EH (cell line): ENCODE measurements at places on chromosomes 16 and 17.

GRCh38 chr17:2064520-2064971, 9.6 kb downstream of the HIC1 start:
- DNase-seq: peak; percentile 66

GRCh38 chr17:35368081-35368830, 5.2 kb downstream of the SLFN11 start:
- peak; percentile 44 for DNase-seq

GRCh38 chr17:31562376-31562840, 170.9 kb downstream of the RAB11FIP4 start:
- DNase-seq: no peak

GRCh38 chr17:31391496-31391949, at the start of gene RAB11FIP4:
TSS of gene RAB11FIP4 (plus strand) at chr17:31391675. CDS start at chr17:31391853, 178 bp downstream.
- DNase-seq: peak; percentile 20

GRCh38 chr17:32503251-32504165, 16.7 kb downstream of the CDK5R1 start:
- DNase-seq: peak; percentile 49

DNA sequence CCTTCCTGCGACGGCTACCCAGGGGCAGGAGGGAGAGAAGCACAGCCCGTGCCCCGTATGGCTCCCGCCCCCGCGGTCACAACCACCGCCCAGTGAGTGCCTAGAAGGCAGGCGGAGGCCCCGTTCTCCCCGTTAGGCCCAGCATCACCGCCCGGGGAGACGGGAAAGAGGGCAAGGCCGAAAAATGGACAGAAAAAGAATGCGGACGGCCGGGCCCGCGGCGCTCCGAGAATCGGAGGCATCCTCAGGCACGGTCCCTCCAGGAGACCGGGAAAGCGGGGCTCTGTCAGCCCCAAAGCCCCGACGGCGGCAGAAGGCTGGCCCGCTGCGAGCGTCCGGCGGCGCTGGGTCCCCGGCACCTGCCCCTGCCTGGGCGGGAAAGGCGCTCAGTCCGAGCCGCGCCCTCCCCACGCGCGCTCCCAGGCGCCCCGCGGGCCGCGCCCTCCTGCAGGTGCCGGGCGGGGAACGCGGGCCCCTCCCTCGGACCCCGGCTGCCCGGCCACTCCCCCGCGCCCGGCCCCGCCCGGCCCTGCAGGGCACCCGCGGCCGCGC, 407 bp downstream of the MCRIP1 start:
- DNase-seq: peak; percentile 36

DNA sequence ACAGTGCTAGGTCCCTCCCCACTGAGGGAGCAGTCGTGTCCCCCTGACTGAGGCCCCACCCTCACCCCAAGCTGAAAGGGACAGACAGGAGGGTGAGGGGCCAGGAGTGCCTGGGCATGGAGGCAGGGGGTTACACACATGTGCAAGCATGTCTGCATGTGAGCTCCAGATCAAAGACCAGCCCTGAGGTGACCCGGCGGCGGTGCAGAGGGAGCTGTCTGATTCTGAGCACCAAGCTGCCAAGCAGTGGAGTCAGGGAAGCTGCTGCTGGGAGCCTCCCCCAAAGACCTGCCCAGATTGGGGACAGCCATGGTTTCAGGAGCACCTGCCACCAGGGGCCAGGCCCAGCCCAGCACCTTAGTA, 5.5 kb downstream of the DLX3 start:
- no peak for DNase-seq

- peak; percentile 78 for DNase-seq
These were observed 70.1 kb downstream of the NLK start for GRCh38 chr17:28112606-28113005.

DNA sequence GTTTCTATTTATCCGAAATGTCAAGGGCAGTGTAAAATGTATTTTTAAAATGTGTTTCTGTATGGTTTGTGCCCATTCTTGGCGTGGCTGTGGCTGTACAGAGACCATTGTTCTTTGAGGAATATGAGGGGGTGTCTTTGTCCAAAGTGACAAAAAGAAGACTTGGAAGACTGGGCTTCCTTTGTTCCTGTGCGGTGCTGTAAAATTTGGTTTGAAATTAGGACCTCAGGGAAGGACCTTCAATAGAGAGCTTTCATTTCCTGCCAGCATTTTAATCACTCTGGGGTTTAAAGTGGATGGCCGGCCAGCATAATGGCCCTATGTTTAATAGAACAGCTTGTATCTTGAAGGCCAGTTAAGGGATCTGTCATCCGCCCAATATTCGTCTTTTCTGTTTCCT, 190.1 kb upstream of the TBX2 start:
- no peak for DNase-seq

DNA sequence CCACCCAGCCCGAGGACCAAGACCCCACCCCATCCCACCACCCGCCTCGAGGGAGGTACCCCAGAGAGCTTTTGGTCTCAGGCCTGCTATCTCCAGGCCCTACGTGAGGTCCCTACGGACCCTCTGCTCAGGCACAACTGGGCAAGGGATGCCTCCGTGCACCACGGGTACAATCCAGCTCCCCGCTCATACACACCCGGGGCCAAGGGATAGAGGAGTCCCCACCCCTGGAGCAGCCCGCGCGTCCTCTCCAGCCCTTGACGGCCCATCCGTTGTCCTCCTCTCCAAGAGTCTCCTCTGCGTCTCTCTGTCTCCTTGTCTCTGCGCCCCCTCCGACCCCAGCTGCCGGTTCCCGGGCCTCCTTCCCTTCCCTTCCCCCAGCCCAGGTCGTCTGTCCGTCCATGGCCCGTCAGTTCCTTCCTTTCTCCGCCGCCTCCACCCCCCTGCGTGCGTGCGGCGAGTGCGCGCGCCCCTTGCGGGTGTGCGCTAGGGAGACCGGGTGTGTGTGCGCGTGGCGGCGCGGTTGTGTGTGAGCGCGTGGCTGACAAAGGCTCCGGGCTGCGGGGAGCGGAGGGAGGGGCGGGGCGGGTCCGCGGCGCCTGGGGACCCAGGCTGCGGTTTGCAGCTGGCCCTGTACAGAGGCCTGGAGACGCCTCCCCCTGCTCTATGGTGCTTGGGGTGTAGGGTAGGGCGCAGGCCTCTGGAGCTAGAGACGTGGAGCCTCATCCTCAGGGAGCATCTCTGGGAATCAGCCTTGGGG, 930 bp downstream of the SPNS2 start:
- no peak for DNase-seq

- DNase-seq: no peak
These were observed 23.6 kb downstream of the ASIC2 start for GRCh38 chr17:33269337-33270060.

- DNase-seq: no peak
These were observed 883 bp upstream of the TAF15 start for GRCh38 chr17:35808240-35808961.

DNA sequence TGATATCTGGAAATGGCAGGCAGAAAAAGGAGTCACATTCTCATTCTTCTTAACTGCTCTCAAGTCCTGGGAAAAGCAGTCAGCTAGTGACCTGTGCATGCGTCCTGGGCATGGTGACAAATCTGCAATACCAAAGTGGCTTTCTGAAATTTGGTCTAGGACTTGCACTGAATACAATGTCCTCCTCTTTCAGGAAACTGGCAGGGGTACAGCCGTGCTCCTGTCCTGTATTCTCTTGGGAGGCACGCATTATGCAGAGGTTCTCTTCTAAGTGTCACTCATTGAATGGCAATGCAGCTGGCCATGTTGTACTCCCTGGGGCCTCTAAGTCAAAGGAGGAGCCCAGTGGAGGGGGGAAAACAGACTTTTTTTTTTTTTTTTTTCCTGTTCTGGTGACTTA, 10.6 kb downstream of the PHF12 start:
- DNase-seq: no peak

DNA sequence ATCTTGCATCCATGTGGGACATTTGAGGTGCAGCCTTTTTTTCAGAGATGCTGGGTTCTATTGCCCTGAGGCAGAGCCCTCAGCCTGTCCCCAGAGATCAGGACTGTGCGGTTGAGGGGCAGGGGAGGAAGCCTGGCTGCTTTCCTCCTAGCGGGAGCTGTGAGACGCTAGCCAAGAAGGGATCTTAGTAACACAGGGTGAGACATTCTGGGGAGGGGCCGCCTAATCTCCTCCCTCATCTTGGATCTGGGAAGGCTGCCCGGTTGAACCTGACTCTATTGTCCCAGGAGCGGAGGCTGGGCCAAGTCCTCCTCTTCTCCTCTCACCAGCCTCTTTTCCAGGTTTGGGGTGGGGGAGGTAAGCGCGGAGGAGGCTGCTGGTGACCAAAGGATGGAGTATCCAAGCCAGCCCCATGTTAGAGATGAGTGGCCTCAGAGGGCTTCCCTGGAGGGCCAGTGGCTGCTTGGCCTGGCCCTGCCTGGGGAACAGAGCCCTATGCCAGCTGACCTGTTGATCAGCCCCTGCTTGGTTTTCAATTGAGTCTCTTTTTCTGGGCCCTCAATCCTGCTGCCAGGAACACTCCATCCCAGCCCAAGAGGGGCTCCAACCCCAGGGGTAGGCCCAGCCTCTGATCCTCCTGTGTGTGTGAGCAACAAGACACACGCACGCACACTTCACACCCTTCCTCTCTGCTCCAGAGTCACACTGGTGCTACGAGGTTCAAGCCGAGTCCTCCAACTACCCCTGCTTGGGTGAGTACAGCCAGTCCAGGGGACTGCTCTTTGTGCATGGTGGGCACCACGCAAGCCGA, 5.0 kb downstream of the CA4 start:
- DNase-seq: peak; percentile 82

DNA sequence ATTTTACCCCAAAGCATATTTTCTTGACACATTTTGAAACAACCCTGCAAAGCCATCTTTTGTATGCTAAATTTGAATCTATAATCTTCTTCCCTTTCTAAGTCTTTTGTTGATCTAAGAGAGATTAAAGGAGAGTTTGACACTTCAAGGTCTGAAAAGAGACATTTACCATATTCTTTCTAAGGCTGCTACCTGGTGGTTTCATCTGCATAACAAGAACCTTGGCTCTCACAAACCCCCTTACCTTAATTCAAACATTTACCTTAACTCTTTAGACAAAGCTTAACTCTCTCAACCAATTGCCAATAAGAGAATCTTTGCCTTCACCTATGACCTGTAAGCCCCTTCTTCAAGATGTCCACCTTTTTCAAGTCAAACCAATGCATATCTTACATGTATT, 1143.6 kb downstream of the CDH11 start:
- DNase-seq: no peak

DNA sequence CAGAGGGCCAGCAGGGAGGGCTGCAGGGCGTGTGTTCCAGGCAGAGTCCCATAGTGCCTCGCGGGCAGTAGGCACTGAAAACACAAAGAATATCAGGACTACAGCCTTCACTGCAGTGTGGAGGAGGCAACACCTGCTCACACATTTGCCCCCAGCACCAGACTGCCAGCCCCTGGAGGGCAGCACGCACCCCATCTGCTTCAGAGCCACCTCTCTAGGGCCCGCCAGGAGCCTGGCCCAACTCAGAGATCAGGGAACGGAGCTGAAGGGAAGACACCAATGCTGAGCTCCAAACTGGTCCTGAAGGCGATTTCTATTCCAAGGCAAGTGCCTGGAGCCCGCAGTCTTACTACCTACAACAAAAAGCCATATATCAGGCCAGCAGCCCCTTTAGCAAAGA, 130.3 kb downstream of the ZNF423 start:
- DNase-seq: no peak

GRCh38 chr17:79955691-79956440, 79.8 kb downstream of the TBC1D16 start:
- no peak for DNase-seq

GRCh38 chr16:70715860-70716357, 30.1 kb upstream of the MTSS2 start:
- DNase-seq: peak; percentile 86

- no peak for DNase-seq
These were observed 72.1 kb downstream of the AMFR start for GRCh38 chr16:56353054-56353921.
